ENCODE measurements at places on chromosomes 16 and 17. TPM values are rescaled to one million over a fixed set of nuclear protein-coding genes. Genes with fewer than 3 reads are reported as not detected.

DNA sequence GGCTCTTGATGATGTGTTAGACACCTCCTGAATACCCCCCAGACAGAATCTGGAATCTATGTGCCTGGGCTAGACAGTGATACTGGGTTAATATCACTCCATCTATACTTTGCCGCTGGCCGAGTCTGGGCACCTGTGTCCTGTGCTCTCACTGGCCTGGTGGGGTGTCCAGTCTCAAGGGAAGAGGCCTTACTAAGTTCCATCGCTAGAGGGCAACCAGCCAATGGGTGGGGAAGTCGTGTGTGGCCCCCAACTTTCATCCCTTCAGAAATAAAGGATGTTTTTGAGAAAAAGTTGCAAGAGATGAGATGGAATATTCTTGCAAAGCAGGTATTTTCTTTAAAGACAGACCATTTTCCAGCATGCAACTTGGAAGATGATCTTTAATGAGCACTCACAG, 1.6 kb upstream of the GLP2R start:
- no peak for DNase-seq

DNA sequence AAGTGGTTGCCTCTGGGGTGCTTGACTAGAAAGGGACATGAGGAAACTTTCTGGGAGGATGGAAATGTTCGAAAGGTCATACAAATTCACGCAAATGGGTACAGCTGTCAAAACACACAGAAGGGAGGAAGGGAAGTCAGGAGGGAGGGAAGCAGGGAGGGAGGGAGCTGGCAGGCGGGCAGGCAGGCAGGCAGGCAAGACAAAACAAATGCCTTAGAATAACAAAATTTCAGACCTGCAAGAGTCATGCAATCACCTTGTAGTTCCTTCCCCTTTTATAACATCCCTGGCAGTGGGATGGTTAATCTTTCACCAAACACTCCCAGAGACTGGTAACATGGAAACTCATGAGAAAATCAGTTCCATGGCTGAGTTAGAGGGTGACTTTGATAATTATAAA, 189.2 kb downstream of the STX8 start:
- no peak for DNase-seq

DNA sequence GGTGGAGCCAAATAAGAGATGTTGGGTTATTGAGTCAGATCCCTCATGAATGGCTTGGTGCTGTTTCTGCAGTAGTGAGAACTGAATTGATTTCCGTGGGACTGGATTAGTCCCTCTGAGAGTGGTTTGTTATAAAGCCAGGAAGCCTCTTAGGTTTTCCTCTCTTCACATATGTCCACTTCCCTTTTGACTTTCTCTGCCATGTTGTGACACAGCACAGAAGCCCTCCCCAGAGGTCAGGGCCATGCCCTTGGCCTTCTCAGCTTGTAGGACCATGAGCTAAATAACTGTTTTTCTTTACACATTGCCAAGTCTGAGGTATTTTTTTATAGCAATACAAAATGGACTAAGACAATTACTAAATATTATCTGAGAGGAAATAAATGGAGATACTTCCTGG, 10.3 kb upstream of the HAPSTR1 start:
- no peak for DNase-seq

- DNase-seq = no peak
Observed at GRCh38 chr17:43449470-43450248, 34.1 kb upstream of the DHX8 start.

DNA sequence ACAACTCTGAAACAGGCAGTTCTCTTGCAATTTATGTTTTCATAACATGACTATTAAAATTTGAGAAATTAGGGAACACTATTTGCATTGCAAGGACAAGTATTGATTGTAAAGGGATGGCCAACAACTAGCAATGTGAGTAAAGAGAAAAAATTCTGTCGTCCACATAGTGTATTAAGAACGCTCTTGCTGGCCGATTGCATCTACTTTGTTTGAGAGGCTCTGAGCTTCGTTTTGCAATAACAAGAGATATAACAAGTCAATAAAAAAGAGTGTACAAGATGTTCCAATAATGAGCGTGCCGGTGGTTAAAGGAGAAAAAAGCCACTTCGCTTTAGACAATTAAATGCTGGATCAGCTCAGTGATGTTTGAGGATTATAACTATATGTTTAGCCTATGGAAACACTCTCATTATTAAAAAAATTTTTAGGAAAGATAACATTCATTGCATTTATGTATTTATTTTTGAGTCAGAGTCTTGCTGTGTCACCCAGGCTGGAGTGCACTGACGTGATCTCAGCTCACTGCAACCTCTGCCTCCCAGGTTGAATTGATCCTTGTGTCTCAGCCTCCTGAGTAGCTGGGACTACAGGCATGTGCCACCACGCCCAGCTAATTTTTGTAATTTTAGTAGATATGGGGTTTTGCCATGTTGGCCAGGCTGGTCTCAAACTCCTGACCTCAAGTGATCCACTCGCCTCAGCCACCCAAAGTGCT, 19.2 kb upstream of the TOM1L1 start:
- DNase-seq = no peak

Gene TMC5
- 22.1 TPM for total RNA-seq

Gene FOXF1
- total RNA-seq = not detected

All from PC-9 (cell line).